Left ventricle myocardium inferior (tissue), 1 donor: ENCODE measurements at places on chromosomes 2 and 18. TPM values are rescaled to one million over a fixed set of nuclear protein-coding genes. Genes with fewer than 3 reads are reported as not detected.

DNA sequence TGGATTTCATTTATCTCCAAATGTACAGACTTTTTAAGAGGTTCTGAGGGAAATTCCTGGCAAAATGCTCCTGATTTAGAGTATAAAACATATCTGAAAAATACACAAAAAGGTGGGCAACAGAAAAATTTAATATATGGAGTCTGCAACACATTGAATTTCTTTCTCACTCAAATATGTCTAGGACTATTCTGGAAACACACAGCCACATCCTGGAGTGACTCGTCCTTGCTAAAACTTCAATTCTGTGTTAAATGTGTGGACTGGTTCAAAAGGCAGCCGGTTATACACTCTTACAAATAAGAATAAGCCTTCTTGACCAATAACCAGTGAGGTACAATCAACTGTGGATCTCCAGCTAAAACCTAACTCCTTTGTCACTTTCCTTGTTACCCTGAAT is 44.1 kb upstream of the RND3 start:
- no peak for DNase-seq

- peak; percentile 33 for DNase-seq
Observed at GRCh38 chr18:49768051-49768391, 45.3 kb downstream of the ACAA2 start.

- no peak for DNase-seq
Observed at GRCh38 chr2:238315031-238315595, 5.2 kb upstream of the TRAF3IP1 start.

GRCh38 chr2:95348609-95349567 is 51.7 kb downstream of the KCNIP3 start:
- peak; percentile 36 for DNase-seq

Gene LAMA3
- 3.5 TPM for total RNA-seq

GRCh38 chr2:96877631-96878092 is 7.8 kb upstream of the SEMA4C start:
- no peak for DNase-seq

- no peak for DNase-seq
Observed at GRCh38 chr18:74430806-74431571, 26.1 kb downstream of the DIPK1C start.

- DNase-seq = no peak
Observed at GRCh38 chr2:191580581-191580980, 97.4 kb upstream of the NABP1 start.

Gene CIDEA
- total RNA-seq = 0.33 TPM

DNA sequence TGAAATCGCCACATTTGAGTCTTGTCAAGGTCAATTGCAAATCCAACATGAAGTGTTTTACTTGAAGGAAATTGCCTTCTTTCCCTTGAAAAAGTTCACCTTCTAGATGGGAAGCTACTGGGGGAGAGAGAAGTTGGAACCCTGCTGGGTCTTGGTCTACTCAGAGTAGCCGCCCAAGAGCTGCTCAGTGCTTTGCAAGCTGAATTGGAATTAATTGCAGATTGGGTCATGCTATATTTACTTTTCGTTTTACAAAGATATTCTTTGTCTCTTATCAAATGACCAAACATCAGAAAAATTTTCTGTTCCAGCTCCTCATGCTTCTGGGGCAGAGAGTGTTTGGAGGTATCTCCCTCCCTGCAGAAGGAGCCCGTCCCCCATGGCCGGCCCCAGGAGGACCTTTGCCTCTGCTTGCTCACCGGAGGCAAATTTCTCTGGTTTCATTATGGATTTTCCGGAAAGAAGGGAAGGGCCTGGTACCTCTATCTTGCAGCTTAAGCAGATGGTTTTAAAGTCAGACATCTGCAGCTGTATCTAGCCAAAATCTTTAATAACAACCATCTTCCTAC is 289.7 kb downstream of the MYT1L start:
- no peak for DNase-seq

DNA sequence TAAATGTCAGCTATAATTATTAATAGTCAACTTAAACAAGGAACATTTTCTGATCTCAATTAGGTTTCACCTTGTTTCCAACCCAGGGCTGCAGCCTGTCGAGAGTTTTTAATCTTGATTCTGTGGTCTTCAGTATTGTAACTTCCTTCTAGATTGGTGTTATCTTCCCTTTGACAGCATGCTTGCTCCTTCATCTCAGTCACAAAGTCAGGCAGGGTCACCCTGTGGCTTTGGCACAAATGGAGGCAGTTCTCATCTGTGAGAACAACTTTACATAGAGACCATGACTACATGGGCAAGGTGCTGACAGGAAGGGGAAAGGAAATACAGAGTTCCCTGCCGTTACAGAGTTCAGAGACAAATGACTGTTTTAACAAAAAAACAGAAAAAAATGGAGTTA is 50.5 kb downstream of the HNRNPLL start:
- DNase-seq = no peak

- no peak for DNase-seq
Observed at GRCh38 chr18:50786864-50787263, 33.0 kb downstream of the MRO start.

DNA sequence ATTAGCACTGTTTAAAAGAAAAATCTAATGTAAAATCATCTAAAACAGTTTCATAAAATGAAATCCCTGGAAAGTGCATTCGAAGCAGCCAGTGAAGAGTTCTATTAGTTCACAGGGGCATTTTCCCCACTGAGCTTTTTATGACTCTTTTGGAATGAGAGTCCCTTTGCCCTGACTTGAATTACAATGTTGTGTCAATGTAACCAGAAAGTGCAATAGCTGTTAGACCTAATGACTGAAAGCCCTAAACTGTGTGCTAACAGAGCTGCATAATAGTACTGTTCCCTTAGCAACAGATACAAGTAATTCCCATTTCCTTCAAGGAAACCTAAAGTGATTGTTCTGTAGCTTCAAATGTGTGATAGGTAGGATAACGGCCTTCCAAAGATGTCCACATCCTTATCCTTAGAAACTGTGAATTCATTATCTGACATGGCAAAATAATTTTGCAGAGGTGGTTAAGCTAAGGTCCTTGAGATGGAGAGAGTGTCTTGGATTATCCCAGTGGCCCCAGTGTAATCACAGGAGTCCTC is 134.4 kb downstream of the L3MBTL4 start:
- DNase-seq = no peak

Gene SP5
- 0.44 TPM for total RNA-seq

DNA sequence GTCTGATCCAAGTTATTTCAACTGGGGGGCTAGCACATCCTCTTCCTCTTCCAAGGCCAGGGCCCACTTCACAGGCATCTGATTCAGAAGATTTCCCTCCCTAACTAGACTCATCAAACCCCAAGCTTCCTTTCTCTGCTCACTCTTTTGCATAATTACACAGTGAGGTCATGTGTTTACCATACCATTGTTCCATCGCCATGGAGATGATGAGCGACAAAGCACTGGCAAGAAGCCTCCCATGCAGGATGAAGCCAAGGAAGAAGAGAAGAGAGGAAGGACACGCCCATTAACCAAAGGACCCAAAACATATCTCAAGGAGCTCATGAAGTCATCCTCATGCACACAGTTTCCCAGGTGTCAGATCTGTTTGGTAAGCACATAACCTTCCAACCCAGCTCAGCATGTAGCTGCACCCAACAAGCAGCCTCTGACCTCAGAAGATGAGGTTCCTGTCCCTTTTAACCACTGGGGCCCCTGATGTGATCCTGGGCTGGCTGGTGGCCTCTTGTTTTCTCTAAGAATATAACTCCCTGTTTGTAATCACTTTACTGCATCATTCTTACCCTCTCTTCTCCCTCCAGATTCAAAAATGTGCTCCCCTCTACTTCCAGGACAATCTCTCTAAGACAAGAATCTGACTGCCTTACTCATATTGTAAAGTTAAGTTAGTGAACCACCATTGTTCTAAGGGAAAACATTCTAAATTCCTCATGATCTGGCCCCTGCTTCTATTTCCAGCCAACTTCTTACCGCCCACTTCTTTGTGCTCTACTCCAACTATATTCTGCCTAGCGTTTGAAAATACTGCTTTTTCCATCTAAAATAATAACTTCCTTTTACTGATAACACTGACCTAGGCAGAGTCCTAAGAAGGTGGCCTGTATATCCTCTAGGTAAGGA is 190.1 kb downstream of the TTC32 start:
- DNase-seq = no peak

GRCh38 chr2:96085541-96086355 is 30.6 kb downstream of the ADRA2B start:
- DNase-seq = no peak

GRCh38 chr2:169221745-169222369 is 140.5 kb downstream of the LRP2 start:
- DNase-seq = no peak

- DNase-seq = no peak
Observed at GRCh38 chr2:159592441-159592840, 23.9 kb downstream of the BAZ2B start.

Gene LDLRAD4
- 43.3 TPM for total RNA-seq

GRCh38 chr18:76459687-76460350 is 35.2 kb downstream of the ZNF516 start:
- DNase-seq = no peak
